ENCODE measurements at places on chromosomes 5 and 9. TPM values are rescaled to one million over a fixed set of nuclear protein-coding genes. Genes with fewer than 3 reads are reported as not detected.

GRCh38 chr5:170278611-170279458 lies 18.7 kb downstream of the LCP2 start:
- peak overlapping the region; percentile 45 for H3K4me3 ChIP-seq

DNA sequence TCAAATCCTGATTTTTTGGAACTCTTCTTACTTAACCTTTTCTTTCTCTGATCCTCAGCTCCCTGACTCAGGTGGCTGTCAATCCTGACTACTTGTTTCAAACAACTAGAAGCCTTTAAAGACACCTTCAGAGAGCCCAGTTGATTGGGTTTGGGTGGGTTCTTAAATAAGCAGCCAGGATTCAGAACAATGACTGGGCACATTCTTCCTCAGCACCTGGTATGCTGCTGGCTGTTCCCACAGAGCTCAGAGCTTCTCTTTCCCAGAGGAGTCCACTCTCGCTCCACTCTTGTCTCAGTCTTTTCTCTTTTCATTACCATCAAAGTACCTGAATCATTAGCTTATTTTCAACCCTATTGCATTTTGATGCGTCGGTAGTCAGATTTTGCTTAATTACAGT lies 22.5 kb downstream of the PCSK5 start:
- DNase-seq, result no peak
- no peak overlapping the region for H3K4me3 ChIP-seq
- H3K27ac ChIP-seq, result no peak overlapping the region
- peaks cover 55% of the 10 kb centered on the region for H3K4me1 ChIP-seq
- H3K36me3 ChIP-seq, result peaks cover 2% of the 10 kb centered on the region

GRCh38 chr9:38368731-38369130 lies 23.8 kb upstream of the ALDH1B1 start:
- H3K27me3 ChIP-seq, result peaks cover 2% of the 10 kb centered on the region
- no peak for DNase-seq
- H3K4me1 ChIP-seq, result no peaks in the 10 kb centered on the region

DNA sequence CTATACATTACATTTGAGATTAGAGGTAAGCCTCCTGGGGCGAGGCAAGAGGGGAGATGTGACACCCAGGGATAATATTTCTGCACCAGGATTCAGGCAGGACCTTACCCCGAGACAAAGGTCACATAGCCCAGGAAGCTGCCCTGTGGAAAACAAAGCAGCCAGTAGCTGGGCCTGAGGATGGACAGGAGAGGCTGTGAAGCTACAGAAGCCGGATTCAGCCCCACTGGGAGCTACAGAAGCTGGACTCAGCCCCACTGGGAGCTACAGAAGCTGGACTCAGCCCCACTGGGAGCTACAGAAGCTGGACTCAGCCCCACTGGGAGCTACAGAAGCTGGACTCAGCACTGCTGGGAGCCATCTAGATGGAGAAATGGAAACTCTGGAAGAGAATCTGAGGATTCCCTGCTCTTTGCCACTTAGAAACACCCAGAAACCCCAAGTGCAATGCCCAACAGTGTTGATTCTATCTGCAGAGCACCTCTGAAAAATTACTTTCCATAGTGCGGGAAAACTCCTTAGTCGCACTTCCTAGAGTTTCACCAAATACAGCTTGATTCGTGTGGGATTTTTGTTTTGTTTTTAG lies 46.5 kb upstream of the ZFR start:
- H3K36me3 ChIP-seq, result no peaks in the 10 kb centered on the region
- no peak for DNase-seq
- no peak overlapping the region for H3K4me3 ChIP-seq
- no peak overlapping the region for H3K27ac ChIP-seq
- peaks cover 1% of the 10 kb centered on the region for H3K4me1 ChIP-seq

DNA sequence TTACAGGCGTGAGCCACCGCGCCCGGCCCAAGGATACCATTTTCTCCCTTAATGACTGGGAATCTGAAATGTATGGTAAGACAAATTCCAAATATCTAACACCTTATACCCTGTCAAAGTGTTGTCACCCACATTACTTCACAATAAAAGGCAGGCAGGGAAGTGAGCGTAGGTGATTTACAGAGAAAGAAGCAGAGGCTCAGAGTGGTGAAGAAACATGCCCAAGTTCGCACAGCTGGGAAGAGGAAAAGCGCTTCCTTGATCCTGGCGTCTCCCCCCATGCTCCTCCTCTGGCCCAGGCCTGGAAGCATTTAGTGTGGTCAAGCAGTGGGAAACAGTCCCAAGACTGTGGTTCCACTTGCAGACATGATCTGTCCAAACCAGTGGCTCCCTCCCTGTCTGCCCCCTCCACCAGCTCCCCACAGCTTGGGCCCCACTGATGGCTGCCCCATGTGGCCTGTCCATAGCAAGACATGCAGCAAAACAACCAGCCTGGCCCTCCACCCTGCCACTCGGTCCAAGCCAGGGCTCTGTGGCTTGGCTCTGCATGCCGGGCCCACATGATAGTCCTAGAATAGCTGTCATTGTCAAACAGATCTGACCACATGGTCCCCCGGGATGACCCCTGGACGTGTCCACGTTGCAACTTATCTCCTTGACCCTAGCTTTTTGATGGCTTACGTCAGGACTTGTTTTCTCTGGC lies 107.2 kb downstream of the TTLL11 start:
- DNase-seq, result no peak
- H3K27ac ChIP-seq, result no peak overlapping the region
- H3K27me3 ChIP-seq, result no peaks in the 10 kb centered on the region
- no peaks in the 10 kb centered on the region for H3K4me1 ChIP-seq
- peaks cover 10% of the 10 kb centered on the region for H3K36me3 ChIP-seq
- no peak overlapping the region for H3K4me3 ChIP-seq

DNA sequence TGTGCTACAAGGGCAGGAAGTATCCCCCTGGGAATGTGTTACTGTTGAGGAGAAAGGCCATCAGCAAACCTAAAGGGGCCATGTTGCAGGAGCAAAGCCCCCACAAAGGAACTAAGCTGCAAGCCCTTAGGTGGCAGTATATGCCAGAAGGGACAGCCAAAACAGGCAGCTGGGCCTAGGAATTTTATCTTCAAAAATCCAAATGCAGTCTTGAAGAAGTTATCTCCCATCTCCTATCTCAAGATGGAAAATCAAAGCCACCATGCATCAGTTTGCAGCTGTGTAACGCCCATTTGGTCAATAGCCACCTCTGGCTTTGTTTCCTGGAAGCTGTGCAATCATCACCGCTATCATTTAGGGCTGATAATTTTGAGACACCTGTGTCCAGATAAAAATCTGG lies 400.3 kb downstream of the ARHGEF28 start:
- H3K36me3 ChIP-seq, result no peaks in the 10 kb centered on the region
- H3K27me3 ChIP-seq, result peaks cover 19% of the 10 kb centered on the region
- no peak overlapping the region for H3K4me3 ChIP-seq
- DNase-seq, result no peak

DNA sequence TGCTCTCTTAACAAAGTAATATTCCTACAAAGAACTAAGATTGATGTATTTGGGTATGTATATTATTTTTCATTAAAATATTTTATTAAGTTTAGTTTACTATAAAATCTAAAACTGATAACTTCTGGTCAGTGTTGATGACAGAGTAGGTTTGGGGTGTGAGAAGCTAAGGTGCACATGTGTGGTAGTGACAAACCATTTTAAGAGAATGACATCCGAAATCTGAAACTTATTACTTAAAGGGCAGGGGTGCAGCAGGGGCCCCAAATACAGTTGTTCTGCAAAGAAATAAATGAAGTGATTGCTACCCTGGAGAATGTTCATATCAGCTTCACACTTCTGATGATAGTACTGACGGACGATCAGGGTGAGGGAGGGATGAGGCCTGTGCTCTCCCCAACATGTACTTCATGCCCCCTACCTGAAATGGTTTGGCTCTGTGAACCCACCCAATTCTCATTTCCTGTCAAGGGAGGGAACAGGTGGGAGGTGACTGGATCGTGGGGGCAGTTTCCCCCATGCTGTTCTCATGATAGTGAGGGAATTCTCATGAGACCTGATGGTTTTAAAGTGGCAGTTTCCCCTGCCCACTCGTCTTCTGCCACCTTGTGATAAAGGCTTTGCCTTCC lies 125.3 kb upstream of the RFX3 start:
- no peaks in the 10 kb centered on the region for H3K27me3 ChIP-seq
- H3K36me3 ChIP-seq, result no peaks in the 10 kb centered on the region
- no peak overlapping the region for H3K4me3 ChIP-seq
- H3K4me1 ChIP-seq, result no peaks in the 10 kb centered on the region

DNA sequence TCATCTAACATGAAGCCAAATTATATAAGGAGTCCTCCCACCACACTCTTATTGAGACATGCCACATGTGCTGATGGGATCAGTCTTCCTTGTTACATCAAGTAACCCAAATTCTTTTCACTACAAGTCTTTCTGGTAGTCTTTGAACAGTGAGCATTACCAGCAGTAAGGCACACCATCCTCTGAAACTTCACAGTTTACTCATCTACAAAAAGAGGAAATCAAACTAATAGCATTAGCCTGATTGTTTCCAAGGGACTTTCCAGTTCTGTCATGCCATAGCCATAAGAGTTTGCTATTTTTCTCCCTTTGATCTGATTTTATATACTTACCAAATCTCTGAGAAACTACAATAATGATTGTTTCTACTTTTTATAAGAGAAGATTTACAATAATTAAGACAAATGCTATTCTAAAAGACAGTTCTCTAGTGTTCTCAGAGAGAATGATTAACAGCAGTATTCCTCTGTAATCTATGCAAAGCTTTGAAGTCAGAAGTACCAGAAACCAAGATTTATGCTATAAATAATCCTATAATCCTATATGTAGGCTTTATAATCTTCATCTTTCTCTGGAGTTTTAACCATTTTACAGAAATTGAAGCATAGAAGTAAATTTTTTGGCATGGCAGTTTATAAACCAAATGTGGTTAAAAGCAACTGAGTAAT lies 166.2 kb upstream of the ACO1 start:
- H3K4me1 ChIP-seq, result no peaks in the 10 kb centered on the region
- no peak for DNase-seq
- H3K27ac ChIP-seq, result no peak overlapping the region
- H3K4me3 ChIP-seq, result no peak overlapping the region
- H3K36me3 ChIP-seq, result no peaks in the 10 kb centered on the region

DNA sequence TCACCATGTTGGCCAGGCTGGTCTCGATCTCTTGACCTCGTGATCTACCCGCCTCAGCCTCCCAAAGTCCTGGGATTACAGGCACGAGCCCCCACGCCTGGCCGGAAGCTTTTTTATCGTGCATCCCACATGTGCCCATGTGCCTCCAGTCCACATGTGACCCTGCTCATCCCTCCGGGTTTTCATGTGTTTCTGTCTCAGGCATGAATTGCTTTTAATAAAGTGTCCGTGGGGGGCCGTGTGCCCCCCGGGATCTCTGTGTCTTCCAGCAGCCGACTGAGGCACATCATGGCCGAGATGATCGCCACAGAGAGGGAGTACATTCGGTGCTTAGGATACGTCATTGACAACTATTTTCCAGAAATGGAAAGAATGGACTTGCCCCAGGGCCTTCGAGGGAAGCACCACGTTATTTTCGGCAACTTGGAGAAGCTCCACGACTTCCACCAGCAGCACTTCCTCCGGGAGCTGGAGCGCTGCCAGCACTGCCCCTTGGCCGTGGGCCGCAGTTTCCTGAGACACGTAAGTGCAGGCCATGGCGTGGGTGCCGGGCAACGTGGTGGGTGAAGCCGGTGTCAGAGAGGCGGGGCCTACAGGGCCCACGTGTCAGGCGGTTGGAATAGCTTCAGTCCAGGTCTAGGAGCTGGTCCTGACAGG lies 22.1 kb upstream of the LRRC14B start:
- no peak for DNase-seq

GRCh38 chr5:151870820-151871219 lies 53.8 kb downstream of the GLRA1 start:
- no peaks in the 10 kb centered on the region for H3K4me1 ChIP-seq
- DNase-seq, result peak; percentile 22
- H3K27ac ChIP-seq, result no peak overlapping the region
- H3K36me3 ChIP-seq, result no peaks in the 10 kb centered on the region
- no peaks in the 10 kb centered on the region for H3K27me3 ChIP-seq
- H3K4me3 ChIP-seq, result no peak overlapping the region

- H3K27me3 ChIP-seq, result no peaks in the 10 kb centered on the region
- H3K4me1 ChIP-seq, result peaks cover 44% of the 10 kb centered on the region
- H3K4me3 ChIP-seq, result no peak overlapping the region
- H3K27ac ChIP-seq, result no peak overlapping the region
- H3K36me3 ChIP-seq, result peaks cover 4% of the 10 kb centered on the region
- DNase-seq, result no peak
These were observed 54.0 kb downstream of the DOCK8 start for GRCh38 chr9:268616-269015.

GRCh38 chr5:160287378-160288051 lies 24.8 kb downstream of the CCNJL start:
- H3K36me3 ChIP-seq, result no peaks in the 10 kb centered on the region
- DNase-seq, result no peak
- H3K4me3 ChIP-seq, result no peak overlapping the region
- no peaks in the 10 kb centered on the region for H3K4me1 ChIP-seq
- no peaks in the 10 kb centered on the region for H3K27me3 ChIP-seq

- H3K27me3 ChIP-seq, result peaks cover 69% of the 10 kb centered on the region
- DNase-seq, result peak; percentile 84
- peak overlapping the region; percentile 36 for H3K4me3 ChIP-seq
- H3K27ac ChIP-seq, result no peak overlapping the region
- H3K4me1 ChIP-seq, result peaks cover 16% of the 10 kb centered on the region
These were observed 7.3 kb upstream of the FOXB2 start for GRCh38 chr9:77011973-77012821.

DNA sequence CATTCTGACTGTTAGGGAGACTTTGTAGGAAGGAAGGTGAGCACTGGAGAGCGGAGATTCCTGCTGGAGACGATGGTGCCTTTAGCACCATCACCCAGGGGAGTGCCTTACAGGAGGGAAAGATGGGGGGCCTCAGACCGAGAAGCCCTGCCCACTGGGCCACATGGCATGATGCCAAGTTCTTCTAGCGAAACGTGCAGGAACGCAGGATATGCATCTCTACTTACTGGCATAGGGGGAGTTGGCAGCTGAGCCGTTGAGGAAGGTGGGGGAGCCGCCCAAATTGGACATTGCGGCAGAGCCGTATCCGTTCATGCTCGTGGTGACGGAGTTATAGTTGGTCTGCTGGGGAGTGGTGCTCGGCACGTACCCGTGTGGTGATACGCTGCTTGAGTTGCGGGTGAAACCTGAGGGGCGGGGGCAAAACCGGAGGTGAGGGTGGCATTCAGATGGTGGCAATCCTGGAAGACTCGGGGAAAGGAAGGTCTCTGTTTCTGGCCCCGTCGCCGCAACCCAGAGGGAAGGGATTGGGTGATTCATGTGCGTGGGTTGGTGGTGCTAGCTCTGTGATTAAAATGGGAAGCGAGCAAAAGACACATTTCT lies 387.7 kb downstream of the EBF1 start:
- no peak overlapping the region for H3K27ac ChIP-seq
- no peak for DNase-seq
- no peak overlapping the region for H3K4me3 ChIP-seq
- H3K4me1 ChIP-seq, result no peaks in the 10 kb centered on the region
- peaks cover 6% of the 10 kb centered on the region for H3K36me3 ChIP-seq

- H3K36me3 ChIP-seq, result no peaks in the 10 kb centered on the region
- H3K4me1 ChIP-seq, result no peaks in the 10 kb centered on the region
- no peak overlapping the region for H3K27ac ChIP-seq
- H3K27me3 ChIP-seq, result peaks cover 6% of the 10 kb centered on the region
- H3K4me3 ChIP-seq, result no peak overlapping the region
These were observed 47.9 kb upstream of the BASP1 start for GRCh38 chr5:17169507-17169906.

ECSCR gene
- total RNA-seq, result 0.81 TPM

IFNA13 gene
- not detected for total RNA-seq

MCTP1 gene
- not detected for total RNA-seq

SLC45A2 gene
- total RNA-seq, result not detected

PCDHAC1 gene
- not detected for total RNA-seq
